Renal pelvis (tissue), 12 donors: ENCODE measurements at places on chromosomes 7 and 10. TPM values are rescaled to one million over a fixed set of nuclear protein-coding genes. Genes with fewer than 3 reads are reported as not detected.
A peak's percentile ranks its signal among the peaks of the same experiment; 100 is the strongest.

- DNase-seq = no peak
Measured at GRCh38 chr7:14144109-14144508, 154.6 kb upstream of the ETV1 start.

DNA sequence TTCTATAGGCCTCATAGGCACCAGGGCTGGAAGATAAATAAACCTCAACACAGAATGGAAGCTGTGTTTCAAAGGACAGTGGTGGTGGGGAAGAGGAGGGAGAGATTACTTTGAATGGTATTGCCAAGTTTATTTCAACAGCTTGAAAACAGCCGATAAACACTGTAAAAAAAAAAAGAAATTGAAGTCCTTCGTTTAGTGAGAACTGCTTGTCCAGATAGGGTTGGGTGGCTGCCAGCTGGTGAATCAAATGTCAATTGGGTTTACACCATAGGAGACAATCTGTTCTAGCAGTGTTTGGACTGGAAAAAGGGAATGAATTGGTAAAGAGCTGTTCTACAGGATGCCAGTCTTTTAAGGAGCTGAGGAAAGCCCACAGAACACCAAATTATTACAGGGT is 254.8 kb downstream of the PHF14 start:
- DNase-seq = no peak

GRCh38 chr7:1307828-1308227 is 75.2 kb downstream of the UNCX start:
- no peak for DNase-seq

DNA sequence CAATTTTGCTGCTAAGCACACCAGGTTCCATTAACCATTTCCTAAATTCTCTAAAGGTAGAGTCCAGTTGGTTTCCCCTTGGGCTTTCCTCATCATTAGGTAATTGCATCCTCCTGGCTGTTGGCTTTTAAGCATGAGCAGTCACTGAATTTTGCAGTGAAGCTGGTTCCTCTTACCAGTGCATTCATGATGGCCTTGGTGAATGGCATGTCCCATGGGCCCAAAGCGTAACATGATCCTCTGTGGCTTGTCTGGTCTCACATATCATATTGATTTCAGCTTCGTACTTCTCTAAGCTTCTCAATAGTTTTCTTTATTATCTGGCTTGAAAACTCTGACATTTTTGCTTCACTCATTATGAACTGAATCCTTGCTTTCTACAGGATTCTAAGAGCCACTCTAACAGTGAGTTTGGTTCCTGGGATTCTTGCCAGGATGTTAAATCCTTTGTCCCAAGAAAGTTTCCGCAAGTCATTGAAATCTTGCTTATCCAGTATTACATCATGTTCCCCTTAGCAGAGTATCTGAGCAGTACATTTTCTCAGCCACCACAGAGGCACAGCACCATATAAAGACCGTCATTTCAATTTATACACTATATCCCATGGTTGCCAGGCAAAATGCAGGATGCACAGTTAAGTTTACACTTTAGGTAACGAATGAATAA is 134.2 kb downstream of the PTN start:
- DNase-seq = no peak

- DNase-seq = peak; percentile 64
Measured at GRCh38 chr7:133139350-133139749, 57.5 kb upstream of the CHCHD3 start.

Gene ZNF25
- polyA plus RNA-seq = 12.6 TPM

Gene NANOS1
- 4.4 TPM for polyA plus RNA-seq

Gene FOXP2
- 14.9 TPM for polyA plus RNA-seq

Gene FAM25G
- polyA plus RNA-seq = not detected
